ENCODE measurements at places on chromosomes 6 and 20.

GRCh38 chr20:57390604-57391438 is at the start of gene RBM38:
RBM38 (plus strand) TSS chr20:57391396; CDS start chr20:57391582, 186 bp downstream.
- DNase-seq, result peak; percentile 97

- DNase-seq, result no peak
Observed at GRCh38 chr20:32922466-32922865, 63.7 kb downstream of the EFCAB8 start.

DNA sequence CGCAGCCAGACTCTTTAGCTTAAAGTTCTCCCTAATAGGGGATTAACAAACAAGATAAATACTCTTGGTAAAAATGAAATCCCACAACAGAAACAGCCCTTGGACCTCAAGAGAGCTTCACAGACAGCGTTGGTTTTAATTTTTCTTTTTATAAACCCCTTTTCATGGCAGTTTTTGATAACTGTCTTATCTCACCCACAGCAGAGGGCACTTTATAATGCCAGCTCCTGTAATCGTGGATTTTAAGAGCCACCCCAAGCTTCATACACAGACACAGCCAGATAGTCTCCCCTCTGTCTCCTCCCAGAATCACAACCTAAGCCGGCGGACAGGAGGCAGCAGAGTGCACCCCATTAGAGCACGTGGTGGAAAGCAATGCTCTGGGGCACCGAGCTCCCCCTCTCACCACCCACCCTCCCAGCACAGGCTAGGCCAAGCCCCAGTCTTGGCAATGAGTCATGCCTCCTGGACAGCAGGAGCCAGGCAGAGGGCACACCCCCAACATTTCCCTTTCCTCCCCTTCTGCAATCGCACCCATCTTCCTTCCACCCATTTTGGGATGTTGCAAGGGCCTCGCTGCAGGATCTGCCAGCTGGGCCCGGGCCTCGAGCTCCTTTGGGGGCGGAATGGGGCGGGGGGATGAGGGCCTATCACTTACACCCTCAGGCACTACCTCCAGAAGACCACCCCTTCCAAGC is 2.4 kb downstream of the JAG1 start:
- DNase-seq, result peak; percentile 88

DNA sequence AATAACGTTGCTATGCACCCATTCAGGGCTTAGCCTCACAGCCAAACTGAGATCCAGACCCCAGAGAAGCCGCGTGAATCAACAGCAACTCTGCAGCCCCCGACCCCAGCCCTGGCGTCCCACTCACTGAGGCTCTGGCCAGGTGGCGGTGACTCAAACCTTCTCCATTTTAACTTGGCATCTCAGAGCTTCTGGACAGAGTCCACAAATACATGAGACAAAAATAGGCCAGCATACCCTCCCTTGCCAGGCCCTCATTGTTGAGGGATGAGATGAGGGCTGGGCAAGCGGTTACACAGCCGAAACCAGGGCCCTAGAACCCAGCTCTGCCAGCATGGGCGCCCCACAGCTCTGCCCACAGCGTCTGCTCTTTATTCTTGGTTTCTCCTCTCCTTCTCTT is 118.4 kb downstream of the MYLK4 start:
- no peak for DNase-seq

DNA sequence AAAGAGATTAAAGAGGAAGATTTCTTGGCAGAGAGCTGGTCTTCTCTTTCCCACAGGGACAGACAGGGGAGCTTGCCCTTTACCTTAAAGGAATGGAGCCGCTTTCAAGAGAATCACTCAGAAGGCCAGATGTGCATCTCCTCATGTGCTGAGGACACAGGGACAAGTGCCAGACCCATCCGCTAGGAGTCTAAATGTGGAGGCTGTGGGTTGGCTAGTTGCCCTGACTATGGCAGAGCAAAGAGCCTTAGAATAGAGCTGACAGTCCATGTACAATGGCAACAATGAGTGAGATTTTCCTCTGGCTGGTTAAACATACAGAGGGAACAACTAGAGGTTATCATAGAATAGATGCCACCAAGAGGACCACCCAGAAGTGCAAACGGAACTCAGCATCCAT is 7.3 kb upstream of the DOK5 start:
- DNase-seq, result no peak
